Upper lobe of left lung (tissue), 6 donors: ENCODE measurements at places on chromosomes 2 and 18. TPM values are rescaled to one million over a fixed set of nuclear protein-coding genes. Genes with fewer than 3 reads are reported as not detected.
A peak's percentile ranks its signal among the peaks of the same experiment; 100 is the strongest.

DNA sequence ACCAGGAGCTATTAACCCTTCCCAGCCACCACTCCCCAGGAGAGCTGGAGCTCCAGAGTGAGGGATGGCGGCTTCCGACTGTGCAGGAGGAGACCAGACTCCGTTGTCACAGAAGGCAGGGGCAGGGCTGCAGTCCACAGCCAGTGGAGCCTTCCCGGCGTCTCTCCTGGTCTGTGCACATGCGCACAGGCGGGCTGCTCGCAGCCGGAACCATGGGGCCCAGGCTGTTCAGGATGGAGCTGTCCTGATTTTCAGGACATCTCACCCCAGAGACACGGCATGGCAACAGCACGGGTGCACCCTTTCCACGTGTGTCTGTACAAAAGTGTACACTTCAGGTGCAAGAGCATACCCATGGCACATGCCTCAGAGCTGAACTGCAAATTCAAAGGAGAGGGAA lies 28.9 kb downstream of the EIPR1 start:
- no peaks in the 10 kb centered on the region for H3K27me3 ChIP-seq
- H3K4me3 ChIP-seq = no peak overlapping the region
- peaks cover 13% of the 10 kb centered on the region for H3K36me3 ChIP-seq
- H3K4me1 ChIP-seq = no peaks in the 10 kb centered on the region

DNA sequence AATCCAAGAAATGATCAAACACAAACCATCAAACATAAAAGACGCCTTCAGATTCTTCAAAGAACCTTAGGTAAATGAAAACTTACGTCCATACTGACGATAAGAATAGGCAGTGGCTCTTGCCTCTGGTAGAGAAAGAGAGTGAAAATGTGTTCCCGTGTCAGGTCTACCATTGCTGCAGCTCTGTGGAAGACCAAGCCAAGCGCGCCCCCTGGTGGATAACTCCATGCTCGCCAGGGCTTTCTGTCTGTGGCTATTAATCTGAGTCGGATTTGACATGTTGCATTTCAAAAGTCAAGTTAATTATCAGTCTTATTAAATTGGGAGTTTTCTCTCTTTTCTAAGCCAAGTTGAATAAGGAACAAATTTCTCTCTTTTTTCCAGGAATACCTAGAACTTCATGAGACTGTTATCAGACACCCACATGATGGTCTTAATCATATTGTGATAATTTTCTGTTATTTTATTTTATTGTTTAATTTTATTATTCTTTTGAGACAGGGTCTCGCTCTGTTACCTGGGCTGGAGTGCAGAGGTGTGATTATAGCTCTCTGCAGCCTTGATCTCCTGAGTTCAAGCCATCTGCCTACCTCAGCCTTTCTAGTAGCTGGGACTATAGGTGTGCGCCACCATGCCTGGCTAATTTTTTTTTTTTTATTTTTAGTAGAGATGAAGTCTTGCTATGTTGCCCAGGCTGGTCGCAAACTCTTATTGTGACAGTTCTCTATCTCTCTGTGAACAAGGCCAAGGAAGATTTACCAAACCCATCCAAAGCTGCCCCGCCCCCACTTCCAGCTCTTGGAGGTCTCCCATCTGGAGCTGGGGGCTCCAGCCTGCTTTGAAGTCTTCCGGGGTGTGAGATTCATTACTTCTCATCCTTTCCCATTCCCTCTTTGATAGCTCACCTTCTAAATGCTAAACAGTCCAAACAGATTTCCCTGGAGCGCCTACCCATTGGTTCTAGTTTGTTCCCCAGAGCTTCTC lies 15.8 kb upstream of the ZAP70 start:
- peak; percentile 93 for DNase-seq
- no peaks in the 10 kb centered on the region for H3K4me1 ChIP-seq
- no peaks in the 10 kb centered on the region for H3K36me3 ChIP-seq
- no peak overlapping the region for H3K27ac ChIP-seq

Gene IL1RN
- 2.0 TPM for total RNA-seq

Gene WDR7
- 58.7 TPM for total RNA-seq

Gene DSC3
- total RNA-seq = 0.30 TPM

DNA sequence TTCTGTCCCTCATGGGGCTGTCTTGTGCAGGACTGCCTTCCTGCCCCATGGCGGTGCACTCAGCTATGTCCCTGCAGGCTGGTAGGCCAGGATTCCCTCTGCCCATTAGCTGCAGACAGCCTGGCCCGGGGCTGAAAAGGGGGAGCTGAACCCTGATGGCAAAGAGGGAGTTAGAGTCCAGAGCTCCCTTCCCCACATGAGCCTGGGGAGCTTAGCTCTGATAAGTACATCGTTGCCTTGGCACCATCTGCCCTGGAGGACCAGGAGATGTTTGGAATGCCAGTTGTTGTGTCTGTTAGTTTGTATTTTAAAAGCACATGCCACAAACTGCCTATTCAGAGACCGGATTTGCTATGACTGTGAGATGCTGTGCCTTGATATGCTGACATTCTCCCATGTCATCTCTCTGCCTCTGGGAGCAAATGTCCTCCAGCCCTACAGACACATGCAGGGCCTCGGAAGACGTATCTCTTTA lies 65.1 kb upstream of the AFF3 start:
- no peaks in the 10 kb centered on the region for H3K4me1 ChIP-seq
- no peak for DNase-seq
- no peaks in the 10 kb centered on the region for H3K36me3 ChIP-seq
- no peak overlapping the region for H3K4me3 ChIP-seq
- H3K27me3 ChIP-seq = no peaks in the 10 kb centered on the region

- H3K36me3 ChIP-seq = no peaks in the 10 kb centered on the region
- no peak for DNase-seq
- no peak overlapping the region for H3K4me3 ChIP-seq
- peak overlapping the region; percentile 52 for H3K27ac ChIP-seq
- H3K27me3 ChIP-seq = no peaks in the 10 kb centered on the region
Measured at GRCh38 chr2:102439065-102439695, 16.2 kb downstream of the IL18RAP start.

Gene ADRA2B
- total RNA-seq = 0.22 TPM

GRCh38 chr2:217114117-217114516 lies 254.3 kb upstream of the TNP1 start:
- no peaks in the 10 kb centered on the region for H3K27me3 ChIP-seq
- H3K4me3 ChIP-seq = no peak overlapping the region
- DNase-seq = no peak
- H3K36me3 ChIP-seq = no peaks in the 10 kb centered on the region
- H3K4me1 ChIP-seq = no peaks in the 10 kb centered on the region

Gene PARD3B
- 22.2 TPM for total RNA-seq

Gene CTDP1
- 44.7 TPM for total RNA-seq
